ENCODE measurements at places on chromosomes 7 and 10. TPM values are rescaled to one million over a fixed set of nuclear protein-coding genes. Genes with fewer than 3 reads are reported as not detected.
A peak's percentile ranks its signal among the peaks of the same experiment; 100 is the strongest.

GRCh38 chr10:44932517-44933450 lies 21.6 kb downstream of the TMEM72 start:
- DNase-seq = peak; percentile 94

DNA sequence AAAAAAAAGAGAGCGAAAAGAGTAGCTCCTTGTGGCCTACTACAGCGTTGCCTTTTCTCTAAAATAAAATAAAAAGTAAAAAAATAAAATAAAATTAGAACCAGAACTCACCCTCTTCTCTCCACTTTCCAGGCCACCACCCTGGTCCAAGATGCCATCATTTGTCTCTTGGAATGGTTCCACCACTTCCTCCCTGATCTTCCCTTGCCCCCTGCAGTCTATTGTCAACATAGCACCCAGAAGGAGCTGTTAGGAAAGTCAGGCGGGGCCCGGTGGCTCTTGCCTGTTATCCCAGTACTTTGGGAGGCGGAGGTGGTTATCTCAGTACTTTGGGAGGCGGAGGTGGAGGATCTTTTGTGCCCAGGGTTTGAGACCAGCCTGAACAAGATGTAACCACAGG lies 7.6 kb upstream of the GRID2IP start:
- no peak for DNase-seq

H2BK1 gene
- not detected for total RNA-seq

GRCh38 chr7:105886776-105887175 lies 10.4 kb upstream of the ATXN7L1 start:
- no peak for DNase-seq

DNA sequence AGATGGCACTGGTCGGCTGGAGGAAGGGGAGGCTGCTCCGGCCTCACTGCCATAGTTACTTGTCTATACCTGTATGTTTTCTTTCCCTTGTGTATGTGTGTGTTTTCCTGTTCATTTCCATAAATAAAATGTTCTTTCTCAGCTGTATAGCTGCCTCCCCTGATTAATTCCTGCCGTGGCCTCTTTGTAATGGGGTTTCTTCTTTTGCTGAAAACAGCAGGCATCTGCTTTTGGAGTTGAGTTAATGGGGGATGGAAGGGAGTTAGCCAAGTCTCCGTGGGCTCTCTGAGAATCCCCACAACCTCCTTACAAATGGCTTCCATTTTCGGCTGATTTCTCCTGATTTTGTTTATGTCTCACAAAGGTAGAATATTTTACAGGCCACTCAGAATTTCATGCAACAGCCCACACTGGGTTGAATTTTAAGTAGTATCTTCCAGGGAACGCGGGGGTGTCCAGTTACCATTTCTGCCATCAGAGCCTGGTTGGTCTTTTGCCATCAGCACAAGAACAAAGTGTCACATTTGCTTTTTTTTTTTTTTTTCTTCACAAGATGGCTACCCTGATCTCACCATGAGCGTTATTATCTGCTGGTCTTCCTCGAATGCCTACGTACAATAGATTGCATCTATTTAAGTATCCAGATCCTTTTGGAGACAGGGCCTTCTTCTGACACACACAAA lies 88.1 kb upstream of the NRP1 start:
- DNase-seq = no peak

DNA sequence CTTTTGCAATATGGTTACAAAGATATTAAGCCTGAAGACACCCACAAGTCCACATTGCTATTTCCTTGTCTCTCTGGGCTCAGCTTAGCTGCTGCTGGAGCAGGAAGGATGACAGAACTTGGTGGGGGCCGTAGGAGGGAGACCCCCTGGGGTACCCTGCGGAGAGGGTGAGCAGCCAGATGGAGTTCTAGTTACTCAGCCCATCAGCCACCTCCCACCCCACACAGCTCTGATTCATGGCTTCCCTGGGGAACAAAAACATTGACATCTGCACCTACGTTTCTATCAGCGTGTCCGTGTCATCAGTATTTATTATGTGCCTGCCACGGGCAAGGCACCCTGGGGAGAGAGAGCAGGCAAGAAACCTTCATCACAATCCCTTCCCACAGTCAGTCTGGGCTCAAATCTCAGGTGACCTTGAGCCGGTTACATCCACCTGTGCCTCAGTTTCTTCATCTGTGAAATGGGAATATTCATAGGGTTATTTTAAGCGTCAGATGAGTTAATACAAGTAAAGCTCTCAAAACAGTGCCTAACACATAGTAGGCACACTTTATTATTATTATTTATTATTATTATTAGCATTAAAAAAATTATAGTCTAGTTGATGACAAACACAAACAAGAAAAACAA lies 131.5 kb downstream of the C10orf105 start:
- no peak for DNase-seq

- no peak for DNase-seq
Observed at GRCh38 chr7:99505324-99505662, 831 bp downstream of the ZKSCAN5 start.

POLR2J2 gene
- total RNA-seq = 0.44 TPM

- DNase-seq = no peak
Observed at GRCh38 chr7:105298439-105298894, 90.3 kb downstream of the SRPK2 start.

- DNase-seq = no peak
Observed at GRCh38 chr7:44978511-44979366, at the start of gene MYO1G. Gene MYO1G, minus strand, starts transcription at chr7:44979015. Its CDS starts 54 bp downstream, at chr7:44978961.

GRCh38 chr10:7787150-7787856 lies 490 bp downstream of the KIN start:
- DNase-seq = no peak

DNA sequence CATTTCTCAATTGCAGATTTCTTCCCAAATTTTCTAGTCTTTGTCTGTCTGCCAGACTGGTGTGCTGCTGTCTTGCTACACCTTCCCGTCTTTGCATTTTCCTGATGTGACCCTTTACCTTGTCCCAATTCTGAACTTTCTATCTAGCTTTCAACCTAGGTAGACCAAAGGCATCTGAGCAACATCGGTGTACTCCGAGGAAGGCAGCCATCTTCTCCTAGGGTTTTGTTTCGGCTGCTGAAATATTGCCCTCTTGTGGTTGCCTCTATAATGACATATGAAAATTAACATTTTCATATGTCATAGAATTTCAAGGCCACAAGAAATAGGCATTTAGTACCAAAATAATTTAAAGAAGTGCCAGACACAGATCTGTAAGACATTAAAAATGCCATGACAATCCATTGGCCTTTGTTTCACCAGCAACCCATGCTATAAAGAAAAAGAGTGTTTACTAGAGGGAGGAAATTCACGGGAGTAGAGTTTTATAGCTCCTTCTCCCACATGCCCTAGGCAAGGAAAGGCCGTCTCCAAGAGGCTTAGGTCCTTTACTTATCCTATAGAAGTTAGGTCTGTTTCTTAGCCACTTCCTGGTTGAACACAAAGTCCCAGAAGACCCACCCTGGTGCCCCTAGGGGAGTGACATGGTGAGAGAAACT lies 23.4 kb downstream of the OR9A2 start:
- no peak for DNase-seq

- DNase-seq = no peak
Observed at GRCh38 chr10:14683256-14683655, 91.4 kb downstream of the FAM107B start.

DNA sequence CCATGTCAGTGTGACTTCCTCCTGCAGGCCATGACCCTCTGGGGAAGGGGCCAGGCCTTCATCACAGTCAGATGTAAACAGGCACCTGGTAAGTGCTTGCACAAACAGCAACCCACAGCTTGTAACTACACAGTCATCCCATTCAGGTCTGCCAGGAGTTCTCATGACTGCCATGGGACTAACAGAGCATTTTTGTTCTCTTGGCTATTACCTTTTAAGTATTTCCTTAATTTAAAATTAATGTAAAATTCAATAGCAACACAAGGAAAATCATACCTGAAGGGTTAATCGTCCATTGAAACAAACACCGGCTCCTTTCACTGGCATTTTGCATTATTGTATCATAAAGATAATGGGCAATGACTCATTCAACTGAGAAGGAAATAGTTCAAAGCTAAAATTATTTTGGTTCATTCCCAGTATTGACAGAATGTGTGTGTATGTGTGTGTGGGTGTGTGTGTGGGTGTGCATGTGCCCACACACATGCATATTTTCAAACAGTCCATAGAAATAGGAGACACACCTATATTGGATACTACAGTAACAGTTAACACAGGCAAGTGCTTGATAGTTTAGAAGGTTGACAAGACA lies 307.9 kb downstream of the WDR11 start:
- no peak for DNase-seq

DNA sequence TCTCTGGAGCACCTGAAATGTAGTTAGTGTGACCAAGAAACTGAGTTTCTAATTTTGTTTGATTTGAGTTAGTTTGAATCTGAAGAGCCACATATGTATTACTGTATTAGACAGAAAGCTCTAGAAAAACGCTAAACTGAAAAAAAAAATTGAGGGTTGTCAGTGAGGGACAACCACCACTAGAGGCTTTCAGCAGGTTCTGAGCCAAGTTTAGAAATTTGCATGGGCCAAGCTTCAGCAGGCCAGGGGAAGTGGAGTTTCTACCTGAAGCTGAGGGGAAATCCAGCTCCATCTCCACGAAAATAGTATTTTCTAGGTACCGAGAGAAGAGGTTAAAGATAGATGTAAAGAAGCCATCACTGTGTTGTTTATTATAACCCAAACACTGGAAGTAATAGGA lies 77.9 kb upstream of the PLXNA4 start:
- no peak for DNase-seq

- no peak for DNase-seq
Observed at GRCh38 chr7:72309476-72309875, 102.7 kb downstream of the CALN1 start.

- no peak for DNase-seq
Observed at GRCh38 chr7:12728192-12728538, 40.7 kb downstream of the ARL4A start.

CPA2 gene
- not detected for total RNA-seq

GIMAP1 gene
- 5.6 TPM for total RNA-seq

DNA sequence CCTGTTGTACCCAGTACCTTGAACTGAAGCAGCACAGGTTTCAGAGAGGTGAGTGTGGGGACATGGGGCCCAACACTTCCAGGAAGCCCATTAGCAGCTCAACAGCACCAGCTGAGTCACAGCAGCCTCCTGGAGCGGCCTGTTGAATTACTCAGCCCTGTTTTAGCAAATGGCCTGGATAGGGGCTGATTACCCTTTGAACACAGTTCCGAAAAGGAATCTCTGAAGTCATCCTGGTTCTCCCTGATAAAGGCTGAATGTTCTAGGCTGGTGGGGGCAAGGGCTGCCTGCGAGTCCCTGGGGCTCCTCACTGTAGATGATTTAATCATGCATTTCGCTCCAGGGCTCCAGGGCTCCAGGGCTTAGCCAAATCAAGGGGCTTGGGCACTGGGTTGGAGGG lies 287.5 kb downstream of the GRID1 start:
- DNase-seq = peak; percentile 42

DNA sequence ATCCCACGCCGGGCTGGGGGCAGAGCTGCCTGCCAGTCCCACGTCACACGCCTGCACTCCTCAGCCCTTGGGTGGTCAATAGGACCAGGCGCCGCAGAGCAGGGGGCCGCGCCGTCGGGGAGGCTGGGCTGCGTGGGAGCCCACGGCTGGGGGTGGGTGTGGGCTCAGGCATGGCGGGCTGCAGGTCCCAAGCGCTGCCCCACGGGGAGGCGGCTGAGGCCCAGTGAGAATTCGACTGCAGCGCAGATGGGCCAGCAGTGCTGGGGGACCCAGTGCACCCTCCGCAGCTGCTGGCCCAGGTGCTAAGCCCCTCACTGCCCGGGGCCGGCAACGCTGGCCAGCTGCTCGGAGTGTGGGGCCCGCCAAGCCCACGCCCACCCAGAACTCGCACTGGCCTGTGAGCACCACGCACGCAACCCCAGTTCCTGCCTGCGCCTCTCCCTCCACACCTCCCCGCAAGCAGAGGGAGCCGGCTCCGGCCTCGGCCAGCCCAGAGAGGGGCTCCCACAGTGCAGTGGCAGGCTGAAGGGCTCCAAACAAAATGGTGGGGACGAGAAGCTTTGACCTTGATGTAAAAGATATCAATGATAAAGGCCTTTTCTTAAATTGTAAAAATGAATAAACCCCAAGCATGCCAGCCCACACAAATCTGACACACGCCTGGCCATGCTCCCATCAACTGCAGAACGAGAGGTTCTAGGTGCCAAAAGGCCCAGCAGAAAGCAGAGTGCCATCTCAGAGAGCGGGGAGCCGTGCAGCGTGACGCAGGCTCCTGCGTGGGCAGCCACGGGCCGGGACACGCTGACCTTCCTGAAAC lies 255.5 kb downstream of the MAD1L1 start:
- no peak for DNase-seq

DNA sequence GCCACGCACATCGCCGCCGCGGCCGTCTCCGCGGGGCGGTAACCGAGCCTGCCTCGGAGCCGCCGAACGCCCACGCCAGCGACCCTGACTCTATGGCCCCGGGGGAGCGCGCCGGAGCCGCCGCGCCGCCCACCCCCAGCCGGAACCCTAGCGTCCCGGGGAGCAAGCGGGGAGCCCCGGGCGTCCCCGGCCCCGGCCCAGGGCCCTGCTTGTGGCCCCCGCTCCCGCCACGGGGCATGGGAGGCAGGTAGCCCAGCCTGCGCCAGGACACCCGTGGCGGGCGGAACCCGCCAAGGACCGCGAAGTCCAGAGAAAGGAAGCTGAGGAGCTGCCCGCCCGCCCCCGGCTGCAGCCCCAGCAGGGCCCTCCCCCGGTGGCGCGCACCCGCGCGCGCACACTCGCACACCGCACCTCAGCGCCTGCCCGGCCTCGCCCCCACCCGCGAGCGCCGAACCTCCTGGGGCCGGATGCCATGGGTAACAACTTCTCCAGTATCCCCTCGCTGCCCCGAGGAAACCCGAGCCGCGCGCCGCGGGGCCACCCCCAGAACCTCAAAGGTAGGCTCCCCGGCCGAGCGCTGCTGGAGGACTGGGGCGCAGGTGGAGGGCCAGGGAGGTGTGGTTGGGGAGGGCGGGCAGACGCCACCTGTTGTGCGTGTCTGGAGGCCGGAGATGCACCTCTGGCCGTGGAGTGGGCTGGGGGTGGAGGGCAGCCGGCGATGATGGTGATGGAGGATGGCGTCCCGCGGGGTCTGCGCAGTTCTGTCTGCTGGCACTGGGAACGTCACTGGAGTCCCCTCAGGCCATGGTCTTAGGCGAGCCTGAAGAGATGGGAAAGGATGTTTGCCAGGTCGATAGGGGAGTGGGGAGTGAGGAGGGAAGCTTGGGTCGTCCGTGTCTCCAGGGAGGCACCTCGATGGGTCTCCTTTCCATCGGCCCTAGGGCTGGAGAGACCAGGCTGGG lies 692 bp downstream of the NEURL1 start:
- DNase-seq = no peak

- no peak for DNase-seq
Observed at GRCh38 chr7:128435327-128435686, 20.4 kb upstream of the HILPDA start.

MYOZ1 gene
- 2.3 TPM for total RNA-seq

ADRA2A gene
- total RNA-seq = 1.4 TPM

- no peak for DNase-seq
Observed at GRCh38 chr7:91957232-91957631, 16.6 kb downstream of the AKAP9 start.

- DNase-seq = no peak
Observed at GRCh38 chr10:129219364-129219763, 247.7 kb upstream of the MGMT start.

AKR1E2 gene
- total RNA-seq = 9.7 TPM

RNLS gene
- 26.8 TPM for total RNA-seq

- DNase-seq = no peak
Observed at GRCh38 chr7:108012499-108013430, 9.8 kb upstream of the LAMB1 start.

GRCh38 chr10:123150986-123151736 lies 3.0 kb upstream of the BUB3 start:
- DNase-seq = no peak

- no peak for DNase-seq
Observed at GRCh38 chr7:70647801-70648498, 484.0 kb upstream of the GALNT17 start.

GRCh38 chr7:26305090-26305868 lies 13.6 kb downstream of the SNX10 start:
- no peak for DNase-seq

- DNase-seq = no peak
Observed at GRCh38 chr7:18679261-18679660, 183.7 kb downstream of the HDAC9 start.
